ENCODE measurements at places on chromosomes 11 and 22. TPM values are rescaled to one million over a fixed set of nuclear protein-coding genes. Genes with fewer than 3 reads are reported as not detected.

- no peak overlapping the region for H3K27ac ChIP-seq
- H3K36me3 ChIP-seq = no peaks in the 10 kb centered on the region
- H3K27me3 ChIP-seq = peaks cover 22% of the 10 kb centered on the region
- peaks cover 8% of the 10 kb centered on the region for H3K4me1 ChIP-seq
Observed at GRCh38 chr11:13947379-13947778, 15.1 kb upstream of the SPON1 start.

GRCh38 chr11:57566905-57567514 is 462 bp downstream of the UBE2L6 start:
- DNase-seq = no peak
- peak overlapping the region; percentile 41 for H3K27ac ChIP-seq
- H3K27me3 ChIP-seq = no peaks in the 10 kb centered on the region
- peaks cover 32% of the 10 kb centered on the region for H3K4me1 ChIP-seq
- H3K4me3 ChIP-seq = peak overlapping the region; percentile 91
- H3K36me3 ChIP-seq = no peaks in the 10 kb centered on the region

DNA sequence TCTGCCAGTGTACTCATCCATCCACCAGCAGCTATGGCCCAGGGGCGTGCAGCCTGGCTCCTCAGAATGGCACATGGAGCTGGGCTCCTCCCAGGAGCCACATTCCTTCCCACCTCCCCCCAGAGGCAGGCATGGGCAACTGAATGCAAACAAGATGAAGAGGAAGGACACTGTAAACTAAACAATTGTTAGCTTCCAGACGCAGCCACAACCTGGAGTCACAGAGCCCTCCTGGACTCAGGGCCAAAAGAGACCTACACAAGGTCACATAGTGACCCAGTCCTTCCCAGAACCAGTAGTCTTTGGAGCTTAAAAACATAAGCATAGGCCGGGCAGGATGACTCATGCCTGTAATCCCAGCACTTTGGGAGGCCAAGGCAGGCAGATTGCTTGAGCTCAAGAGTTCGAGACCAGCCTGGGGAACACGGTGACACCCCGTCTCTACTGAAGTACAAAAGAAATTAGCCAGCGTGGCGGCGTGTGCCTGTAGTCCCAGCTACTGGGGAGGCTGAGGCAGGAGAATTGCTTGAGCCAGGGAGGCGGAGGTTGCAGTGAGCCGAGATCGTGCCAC is 30.7 kb upstream of the CLDN5 start:
- peaks cover 8% of the 10 kb centered on the region for H3K4me1 ChIP-seq
- DNase-seq = no peak
- H3K4me3 ChIP-seq = no peak overlapping the region
- no peak overlapping the region for H3K27ac ChIP-seq
- H3K36me3 ChIP-seq = no peaks in the 10 kb centered on the region

DNA sequence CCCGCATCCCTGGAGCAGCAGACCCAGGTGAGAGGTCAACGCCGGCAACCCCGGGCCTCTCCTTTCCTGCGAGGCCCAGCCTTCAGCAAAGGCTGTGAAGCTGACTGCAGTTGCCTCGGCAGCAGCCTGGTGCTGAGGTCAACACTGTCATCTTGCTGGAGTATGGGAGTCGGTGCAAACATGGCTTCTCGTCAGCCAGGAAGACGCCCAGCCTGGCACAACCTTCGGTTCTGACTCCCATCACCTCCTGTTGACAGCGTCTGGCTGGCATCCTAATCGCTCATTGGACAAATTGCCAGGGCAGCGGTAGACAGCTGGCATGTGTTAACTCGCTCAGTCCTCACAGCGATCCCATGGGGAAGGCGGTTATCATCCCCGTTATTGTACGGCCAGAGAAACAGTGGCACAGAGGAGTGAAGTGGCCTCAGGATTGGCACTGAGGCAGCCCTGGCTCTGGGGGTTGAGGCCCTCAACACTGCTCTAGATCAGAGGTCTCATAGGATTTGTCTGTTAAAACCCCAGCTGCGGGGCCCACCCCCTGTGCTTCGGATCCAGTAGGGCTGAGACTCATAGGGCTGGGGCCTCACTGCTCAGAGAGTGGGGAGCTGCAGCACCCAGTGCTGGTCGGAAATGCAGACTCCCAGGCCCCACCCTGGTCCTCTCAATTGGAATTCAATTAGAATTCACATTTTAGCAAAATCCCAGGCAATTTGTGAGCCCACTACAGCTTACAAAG is 39.3 kb upstream of the TP53I11 start:
- no peak overlapping the region for H3K27ac ChIP-seq
- peaks cover 16% of the 10 kb centered on the region for H3K27me3 ChIP-seq
- H3K36me3 ChIP-seq = no peaks in the 10 kb centered on the region
- no peaks in the 10 kb centered on the region for H3K4me1 ChIP-seq
- no peak for DNase-seq
- H3K4me3 ChIP-seq = no peak overlapping the region

DNA sequence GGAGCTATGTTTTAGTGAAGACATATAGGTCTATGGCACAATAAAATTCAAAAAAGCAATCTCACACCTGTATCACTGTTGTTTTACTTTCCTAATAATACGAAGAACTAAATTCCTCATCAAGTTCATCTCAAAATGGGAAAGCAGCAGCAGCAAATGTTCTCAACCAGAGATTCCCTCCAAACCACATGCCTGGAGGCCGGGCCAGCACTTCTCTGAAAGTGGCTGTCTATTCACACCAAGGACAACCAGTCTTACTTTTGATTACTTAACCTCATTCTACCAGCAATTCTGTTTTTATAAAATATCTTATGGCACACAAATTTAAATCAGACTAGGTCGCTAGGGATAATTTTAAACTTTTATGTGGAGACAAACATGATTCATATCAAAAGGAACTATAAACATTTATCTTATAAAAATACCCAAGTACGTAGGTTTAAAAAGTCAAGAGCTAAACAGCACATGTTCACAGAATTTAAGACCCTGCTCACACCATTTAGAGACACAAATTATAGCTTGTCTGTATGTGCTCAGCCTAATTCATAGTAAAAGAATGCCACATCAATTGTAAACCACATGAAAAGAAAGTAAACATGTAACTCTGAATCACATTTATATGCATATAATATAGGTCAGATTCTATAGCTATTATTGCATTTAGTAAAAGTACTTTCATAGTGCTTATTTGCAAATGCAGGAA is 46.1 kb downstream of the RRAS2 start:
- peak overlapping the region; percentile 91 for H3K27ac ChIP-seq
- no peaks in the 10 kb centered on the region for H3K36me3 ChIP-seq
- peaks cover 45% of the 10 kb centered on the region for H3K4me1 ChIP-seq
- DNase-seq = no peak

DNA sequence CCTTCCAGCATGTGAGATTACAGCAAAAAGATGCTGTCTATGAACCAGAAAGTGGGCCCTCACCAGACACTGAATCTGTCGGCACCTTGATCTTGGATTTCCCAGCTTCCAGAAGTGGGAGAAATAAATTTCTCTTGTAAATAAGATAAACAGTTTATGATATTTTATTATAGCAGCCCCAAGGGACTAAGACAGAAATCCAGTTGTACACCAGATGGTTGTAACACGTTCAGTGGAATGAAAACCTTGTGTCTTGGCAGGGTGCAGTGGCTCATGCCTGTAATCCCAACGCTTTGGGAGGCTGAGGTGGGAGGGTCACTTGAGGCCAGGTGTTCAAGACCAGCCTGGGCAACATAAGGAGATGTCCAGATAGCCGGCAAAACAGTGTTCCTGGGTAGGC is 61.8 kb downstream of the MCHR1 start:
- no peak overlapping the region for H3K27ac ChIP-seq
- no peaks in the 10 kb centered on the region for H3K4me1 ChIP-seq
- H3K27me3 ChIP-seq = no peaks in the 10 kb centered on the region
- no peaks in the 10 kb centered on the region for H3K36me3 ChIP-seq

DNA sequence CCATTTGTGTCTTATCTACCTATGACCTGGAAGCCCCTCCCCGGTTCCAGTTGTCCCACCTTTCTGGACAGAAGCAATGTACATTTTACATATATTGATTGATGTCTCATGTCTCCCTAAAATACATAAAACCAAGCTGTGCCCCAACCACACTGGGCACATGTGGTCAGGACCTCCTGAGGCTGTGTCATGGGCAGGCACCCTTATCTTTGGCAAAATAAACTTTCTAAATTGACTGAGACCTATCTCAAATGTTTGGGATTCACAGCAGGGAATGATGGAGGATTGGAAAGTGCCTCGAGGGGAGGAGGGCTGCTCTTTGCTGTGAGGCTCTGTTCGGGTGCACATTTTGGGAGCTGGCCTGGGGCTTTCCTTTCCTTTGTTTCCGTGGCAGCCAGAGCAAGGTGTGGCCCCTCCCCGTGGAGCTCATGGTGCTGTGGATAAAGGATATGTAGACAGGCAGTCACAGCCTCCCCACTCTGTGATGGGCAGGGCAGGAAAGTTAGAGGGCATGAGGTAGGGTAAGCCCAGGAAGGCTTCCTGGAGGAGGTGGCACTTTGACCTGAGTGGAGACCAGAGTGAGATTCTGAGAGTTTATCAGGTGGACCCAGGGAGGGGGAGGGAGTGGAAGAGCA is 615.6 kb downstream of the TBC1D22A start:
- no peak overlapping the region for H3K27ac ChIP-seq
- no peaks in the 10 kb centered on the region for H3K36me3 ChIP-seq
- peak; percentile 38 for DNase-seq
- no peak overlapping the region for H3K4me3 ChIP-seq
- H3K4me1 ChIP-seq = no peaks in the 10 kb centered on the region

DNA sequence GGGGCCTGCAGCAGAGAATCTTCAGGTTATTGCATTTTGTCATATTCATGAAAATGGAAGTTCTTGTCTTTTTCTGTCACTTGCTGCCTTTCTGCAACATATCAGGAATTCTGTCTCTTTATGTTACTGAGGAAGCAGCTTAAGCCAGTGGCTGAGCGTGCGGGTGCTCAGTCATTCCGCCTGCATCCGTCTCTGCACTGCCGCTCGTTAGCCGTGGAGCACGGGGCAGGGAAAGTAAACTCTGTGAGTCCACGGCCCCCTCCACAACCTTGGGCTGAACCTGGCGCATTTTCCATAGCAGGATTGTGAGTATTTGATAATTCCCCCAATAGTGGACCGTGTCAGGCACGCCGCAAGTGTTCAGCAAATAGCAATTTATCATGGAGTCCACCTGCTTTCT is 1007.7 kb downstream of the BRD1 start:
- no peak overlapping the region for H3K4me3 ChIP-seq
- no peaks in the 10 kb centered on the region for H3K4me1 ChIP-seq
- no peaks in the 10 kb centered on the region for H3K36me3 ChIP-seq
- peaks cover 17% of the 10 kb centered on the region for H3K27me3 ChIP-seq
- H3K27ac ChIP-seq = no peak overlapping the region
- DNase-seq = peak; percentile 60

DNA sequence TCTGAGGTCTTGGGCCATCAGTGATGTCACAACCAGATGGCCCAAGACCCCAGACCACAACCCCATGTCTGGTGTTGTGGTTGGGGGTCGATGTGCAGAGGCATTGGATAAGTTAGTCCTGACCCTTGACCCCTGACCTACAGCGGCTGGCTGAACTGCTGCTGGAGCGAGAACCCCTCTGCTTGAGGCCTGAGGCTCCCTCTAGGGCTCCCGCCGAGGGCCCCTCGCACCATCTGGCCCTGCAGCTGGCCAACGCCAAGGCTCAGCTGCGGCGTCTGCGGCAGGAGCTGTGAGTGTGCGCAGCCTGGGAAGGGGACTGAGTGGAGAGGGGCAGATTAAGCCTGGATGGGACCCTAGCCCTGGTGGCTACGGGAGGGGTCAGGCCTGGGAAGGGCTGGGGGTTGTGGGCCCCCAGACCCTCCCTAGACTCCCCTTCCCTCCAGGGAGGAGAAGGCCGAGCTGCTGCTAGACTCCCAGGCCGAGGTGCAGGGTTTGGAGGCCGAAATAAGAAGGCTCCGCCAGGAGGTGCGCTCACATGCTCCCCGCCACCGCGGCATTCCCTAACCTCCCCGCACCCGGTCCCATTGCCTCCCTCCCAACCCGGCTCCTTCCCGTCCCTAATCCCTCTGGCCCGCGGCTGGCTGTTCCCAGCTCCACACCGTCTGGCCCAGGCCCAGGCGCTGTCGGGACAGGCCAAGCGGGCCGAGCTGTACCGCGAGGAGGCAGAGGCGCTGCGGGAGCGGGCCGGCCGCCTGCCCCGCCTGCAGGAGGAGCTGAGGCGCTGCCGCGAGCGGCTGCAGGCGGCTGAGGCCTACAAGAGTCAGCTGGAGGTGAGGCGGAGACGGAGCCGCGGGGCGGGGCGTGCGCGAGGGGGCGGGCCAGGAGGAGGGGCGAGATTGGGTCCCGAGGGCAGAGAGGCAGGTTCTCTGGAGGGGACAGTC is 2.1 kb downstream of the CCDC88B start:
- H3K36me3 ChIP-seq = no peaks in the 10 kb centered on the region
- H3K27me3 ChIP-seq = no peaks in the 10 kb centered on the region
- H3K27ac ChIP-seq = no peak overlapping the region
- DNase-seq = peak; percentile 91
- no peak overlapping the region for H3K4me3 ChIP-seq

Gene OR51E2
- 0.97 TPM for total RNA-seq

Gene TEAD1
- 135 TPM for total RNA-seq

Gene CHST1
- total RNA-seq = 12.5 TPM

Measured in chondrocyte (in vitro differentiated cells).